ENCODE measurements at places on chromosomes 13 and 19. TPM values are rescaled to one million over a fixed set of nuclear protein-coding genes. Genes with fewer than 3 reads are reported as not detected.

DNA sequence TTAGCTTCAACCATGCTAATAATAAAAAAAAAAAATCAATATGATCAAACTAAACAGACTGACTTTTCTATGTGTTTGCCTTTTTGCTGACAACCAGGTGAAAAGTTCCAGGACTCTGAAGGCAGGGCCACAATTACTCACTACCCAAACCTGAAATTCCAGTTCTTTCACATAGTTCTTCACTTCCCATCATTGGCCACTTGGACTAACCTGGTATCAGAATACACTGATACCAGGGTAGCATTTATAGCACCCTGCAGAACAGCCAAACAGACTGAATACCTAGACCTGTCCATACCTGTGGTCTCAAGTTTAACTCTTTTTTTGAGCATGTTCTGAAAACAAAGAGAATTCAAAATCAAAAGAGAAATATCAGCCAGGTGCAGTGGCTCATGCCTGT lies 25.1 kb downstream of the ELF1 start:
- DNase-seq, result no peak

DNA sequence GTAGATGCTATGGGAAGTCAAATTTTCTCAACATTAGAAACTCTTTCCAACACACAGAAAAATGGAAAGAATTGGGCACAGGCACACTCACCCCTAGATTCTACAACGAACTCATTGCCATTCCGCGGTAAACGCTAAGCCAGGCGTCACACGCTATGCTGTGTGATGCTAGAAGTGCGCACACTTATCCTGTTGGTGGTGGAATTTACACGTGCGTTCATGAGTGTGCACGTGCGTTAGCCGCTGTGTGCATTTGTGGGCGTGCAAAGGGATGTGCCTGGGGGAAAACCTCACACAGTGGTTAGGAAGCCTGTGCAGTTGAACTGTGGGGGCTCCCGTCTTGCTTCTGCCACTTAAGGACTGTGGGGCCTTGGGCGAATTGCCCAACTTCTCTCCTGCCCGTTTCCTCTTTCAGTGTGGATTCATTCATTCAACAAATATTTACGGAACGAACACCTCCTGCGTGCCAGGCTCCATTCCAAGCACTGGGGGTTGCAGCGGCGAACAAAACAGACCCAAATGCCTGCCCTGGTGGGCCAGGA lies 7.7 kb downstream of the NFILZ start:
- peak; percentile 47 for DNase-seq

DNA sequence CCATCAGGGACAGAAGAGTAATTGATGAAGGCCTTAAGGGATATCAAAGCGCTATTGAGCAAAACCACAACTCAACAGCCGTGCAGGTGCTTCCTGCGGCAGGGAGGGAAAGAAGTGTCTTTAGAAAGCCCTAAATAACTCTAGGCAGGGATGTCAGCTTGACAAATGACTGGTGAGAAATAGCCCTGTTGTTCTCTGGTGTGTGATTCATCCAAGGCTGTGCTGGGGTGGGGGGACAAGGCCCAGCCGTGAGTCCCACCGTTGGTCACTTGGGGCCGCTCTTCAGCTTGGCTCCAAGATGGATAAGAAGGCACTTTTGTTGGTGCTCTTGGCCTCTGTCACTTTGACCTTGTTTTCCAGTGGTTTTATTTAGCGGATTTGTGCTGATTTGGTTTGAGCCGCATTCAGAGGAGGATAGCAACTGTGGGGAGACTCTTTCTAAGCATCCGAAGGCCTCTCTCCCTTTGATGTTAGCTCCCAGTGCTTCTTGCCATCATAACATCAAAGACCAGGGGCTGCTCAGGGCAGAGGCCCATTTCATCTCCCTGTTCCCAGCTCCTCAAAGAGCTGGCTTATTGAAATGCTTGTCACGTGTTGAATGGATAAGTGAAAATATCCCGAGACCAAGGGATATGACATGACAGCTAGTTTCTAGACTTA lies 130.3 kb upstream of the SERP2 start:
- DNase-seq, result peak; percentile 97

DNA sequence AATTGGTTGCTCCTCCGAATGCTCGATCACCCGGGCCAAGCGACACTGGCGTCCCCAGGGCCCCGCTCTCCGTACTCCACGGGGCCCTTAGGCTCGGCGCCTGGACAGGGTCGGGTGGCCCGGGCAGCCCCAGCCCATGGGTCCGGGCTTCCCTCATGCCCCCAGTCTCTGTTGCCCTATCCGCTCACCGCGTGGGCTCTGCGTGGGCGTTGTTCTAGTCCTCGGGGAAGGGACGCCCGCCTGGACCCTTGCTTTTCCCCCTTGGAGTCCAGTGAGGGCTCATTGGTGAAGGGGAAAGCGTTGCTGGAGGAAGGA lies 1.3 kb downstream of the TDRD12 start:
- no peak for DNase-seq

Gene BCL3
- total RNA-seq, result 22.6 TPM

Gene PEAK3
- total RNA-seq, result 0.20 TPM

Gene MYO16
- not detected for total RNA-seq

GRCh38 chr19:17125728-17126677 lies 50.4 kb downstream of the MYO9B start:
- DNase-seq, result peak; percentile 76

GRCh38 chr13:101013245-101013644 lies 338.6 kb upstream of the TMTC4 start:
- DNase-seq, result peak; percentile 1

GRCh38 chr13:65260946-65261891 lies 1968.9 kb downstream of the PCDH9 start:
- DNase-seq, result no peak

DNA sequence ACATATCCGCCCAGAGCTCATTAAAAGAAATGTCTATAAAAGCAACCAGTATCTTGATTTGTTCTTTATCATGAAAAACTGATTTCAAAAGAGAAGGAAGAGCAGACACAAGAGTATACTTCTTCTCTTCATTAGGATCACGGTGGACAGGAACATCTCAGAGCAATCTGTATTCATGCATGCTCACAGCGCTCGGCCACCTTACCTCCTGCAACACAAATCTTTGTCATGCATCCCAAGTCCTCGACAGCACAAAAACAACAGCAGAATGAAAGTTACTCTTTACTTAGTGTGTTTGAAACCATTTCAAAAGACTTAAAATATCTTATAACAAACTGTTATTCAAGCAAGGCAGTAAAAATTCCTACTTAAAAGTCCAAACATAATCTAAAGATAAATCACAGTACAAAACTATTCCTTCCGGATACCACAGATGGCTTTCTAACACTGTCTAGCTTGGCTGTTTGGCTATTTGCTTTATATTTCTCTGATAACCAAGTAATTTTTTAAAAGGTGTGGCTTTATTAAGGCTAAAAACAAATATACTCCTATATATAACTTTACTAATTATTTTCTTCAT lies 174.5 kb downstream of the TBC1D4 start:
- DNase-seq, result no peak

GRCh38 chr13:114275304-114275703 lies 6.1 kb upstream of the UPF3A start:
- DNase-seq, result no peak

- DNase-seq, result peak; percentile 98
Measured at GRCh38 chr13:40401911-40402776, 264.3 kb downstream of the FOXO1 start.

Gene OLFM2
- 0.49 TPM for total RNA-seq

- DNase-seq, result no peak
Measured at GRCh38 chr13:72126424-72126823, 259.4 kb upstream of the DACH1 start.

Gene VSTM2B
- total RNA-seq, result not detected

Gene COX7A1
- total RNA-seq, result 6.1 TPM

- DNase-seq, result no peak
Measured at GRCh38 chr19:2139385-2140137, 11.8 kb downstream of the AP3D1 start.

GRCh38 chr13:69948016-69948415 lies 159.6 kb upstream of the ATXN8OS start:
- DNase-seq, result no peak

DNA sequence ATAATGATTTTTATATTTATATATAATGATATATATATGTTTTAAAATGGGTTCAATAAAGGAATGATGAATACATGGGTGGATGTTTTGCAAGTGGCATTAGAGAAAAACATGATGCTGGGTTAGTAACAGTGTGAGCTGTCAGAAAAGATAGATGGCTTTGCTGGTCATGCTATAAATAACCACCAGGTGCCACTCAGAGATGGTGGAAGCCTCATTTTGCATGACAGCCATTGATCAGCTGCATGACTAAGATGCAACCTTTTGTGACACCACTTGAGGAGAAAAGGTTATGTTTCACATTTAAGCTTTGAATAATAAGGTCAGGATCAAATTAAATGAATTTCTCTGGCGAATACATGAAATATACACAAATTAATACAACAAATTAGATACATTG lies 737.7 kb downstream of the PCDH9 start:
- no peak for DNase-seq

- DNase-seq, result no peak
Measured at GRCh38 chr19:29515706-29516357, 10.0 kb upstream of the VSTM2B start.

Gene ZNF540
- total RNA-seq, result 0.96 TPM

Gene ZNF571
- 2.6 TPM for total RNA-seq

GRCh38 chr19:3034406-3034655 lies 5.3 kb upstream of the TLE2 start:
- DNase-seq, result no peak

GRCh38 chr13:91351980-91352379 lies 4.5 kb downstream of the MIR17HG start:
- no peak for DNase-seq

GRCh38 chr13:50353651-50354415 lies 338.6 kb downstream of the KCNRG start:
- peak; percentile 59 for DNase-seq

Gene TMC4
- not detected for total RNA-seq

DNA sequence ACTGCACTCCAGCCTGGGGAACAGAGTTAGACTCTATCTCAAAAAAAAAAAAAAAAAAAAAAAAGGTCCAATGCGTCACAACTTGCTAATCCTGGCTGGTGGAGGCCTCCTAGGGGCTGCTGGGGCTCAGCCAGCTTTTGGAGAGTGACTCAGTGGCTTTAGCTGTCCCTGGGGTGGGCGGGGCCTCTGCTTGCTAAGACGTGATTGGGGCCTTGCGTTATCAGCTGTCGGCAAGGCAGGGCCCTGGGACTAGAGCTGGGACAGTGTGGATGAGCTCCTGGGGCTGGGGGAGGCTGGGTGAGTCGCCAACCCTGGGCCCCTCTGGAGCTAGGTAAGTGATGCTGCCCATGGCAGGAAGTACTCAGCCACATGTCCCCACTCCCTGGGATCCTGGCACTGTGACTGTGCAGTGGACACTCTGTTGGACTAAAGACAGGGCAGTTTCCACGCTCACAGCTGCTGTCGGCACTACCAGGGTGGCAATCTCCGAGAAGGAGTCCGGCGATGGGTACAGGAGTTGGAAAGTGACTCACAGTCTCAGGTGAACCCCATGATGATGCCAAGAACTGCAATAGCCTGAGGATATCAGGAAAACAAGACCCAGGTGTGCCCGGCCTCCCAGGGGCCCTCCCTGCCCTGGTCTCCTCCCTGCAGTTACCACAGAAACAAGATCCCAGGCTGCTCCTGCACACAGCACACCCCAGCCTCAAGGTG lies 32.2 kb downstream of the F2RL3 start:
- DNase-seq, result peak; percentile 89

DNA sequence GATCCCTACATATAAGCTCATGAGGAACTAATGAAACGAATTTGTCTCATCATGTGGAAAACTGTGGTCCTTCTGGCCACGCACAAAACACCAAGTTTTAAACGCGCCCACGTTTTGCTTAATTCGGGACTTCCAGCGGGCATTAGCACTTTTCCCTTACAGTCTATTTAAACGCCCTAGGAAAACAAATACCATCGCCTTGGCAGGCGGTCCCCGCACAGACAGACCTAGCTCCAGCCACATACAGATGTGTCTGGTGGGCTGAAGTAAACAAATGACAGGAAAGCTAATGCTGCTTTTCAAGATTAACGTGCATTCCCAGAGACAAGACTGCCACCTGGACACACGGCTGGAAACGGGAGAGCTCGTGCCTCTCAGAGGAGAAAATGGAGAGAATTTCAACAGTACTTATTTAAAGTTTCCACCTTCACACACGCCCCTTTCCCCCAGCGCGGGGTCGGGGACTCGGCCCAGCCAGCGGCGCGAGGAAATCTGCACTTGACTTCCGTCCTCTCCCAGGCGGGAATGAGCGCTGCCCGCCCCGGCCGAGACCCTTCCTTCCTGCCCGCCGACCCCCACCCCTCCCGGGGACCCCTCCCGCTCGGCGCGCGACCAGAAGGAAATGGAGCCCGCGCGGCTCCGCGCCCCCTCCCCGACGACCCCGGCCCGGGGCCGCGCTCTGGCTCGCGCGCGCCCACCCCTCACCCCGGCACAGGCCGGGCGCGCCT lies 931 bp downstream of the USP12 start:
- DNase-seq, result peak; percentile 41

- DNase-seq, result no peak
Measured at GRCh38 chr13:73325723-73326558, 267.1 kb downstream of the KLF5 start.

- no peak for DNase-seq
Measured at GRCh38 chr13:68027306-68027705, 797.2 kb upstream of the PCDH9 start.

DNA sequence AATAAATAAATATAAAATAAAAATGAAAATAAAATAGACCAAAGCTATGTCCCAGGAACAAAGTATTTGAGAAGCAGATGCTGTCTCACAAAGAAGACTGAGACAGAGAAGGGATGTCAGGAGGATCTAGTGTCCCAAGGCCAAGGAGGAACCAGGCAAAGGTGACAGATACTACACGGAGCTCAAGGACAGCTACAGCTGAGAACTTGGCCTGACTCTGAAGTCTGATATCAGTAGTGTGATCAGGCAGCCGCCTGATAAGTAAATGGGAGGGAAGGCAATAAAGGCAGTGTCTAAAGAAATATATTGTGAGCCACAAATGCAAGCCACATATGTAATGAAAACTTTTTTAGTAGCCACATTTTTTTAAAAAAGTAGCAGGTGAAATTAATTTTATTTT lies 20.4 kb upstream of the NANOS3 start:
- DNase-seq, result no peak

DNA sequence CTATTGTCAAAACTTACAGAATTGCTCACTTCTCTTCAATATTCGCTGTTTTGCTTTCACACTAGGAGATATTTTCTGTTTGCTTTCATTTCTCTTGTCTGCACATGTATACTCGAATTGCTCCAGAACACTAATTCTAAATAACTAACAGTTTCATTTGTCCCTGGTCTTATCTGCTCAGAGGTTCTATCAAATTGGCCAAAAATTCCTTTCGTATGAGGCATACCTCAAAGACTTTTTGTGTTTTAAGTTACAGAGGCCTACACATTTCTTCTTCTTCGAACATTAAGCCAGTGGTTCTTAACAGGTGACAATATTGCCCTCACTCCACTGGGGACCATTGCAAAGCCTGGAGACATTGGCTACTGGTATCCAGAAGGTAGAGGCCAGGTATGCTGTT lies 1314.6 kb downstream of the EFNB2 start:
- DNase-seq, result no peak

All from RPMI7951 (cell line).